ENCODE measurements at places on chromosomes 16 and 17.

- DNase-seq, result no peak
Measured at GRCh38 chr16:86739178-86739577, 160.8 kb downstream of the FOXL1 start.

DNA sequence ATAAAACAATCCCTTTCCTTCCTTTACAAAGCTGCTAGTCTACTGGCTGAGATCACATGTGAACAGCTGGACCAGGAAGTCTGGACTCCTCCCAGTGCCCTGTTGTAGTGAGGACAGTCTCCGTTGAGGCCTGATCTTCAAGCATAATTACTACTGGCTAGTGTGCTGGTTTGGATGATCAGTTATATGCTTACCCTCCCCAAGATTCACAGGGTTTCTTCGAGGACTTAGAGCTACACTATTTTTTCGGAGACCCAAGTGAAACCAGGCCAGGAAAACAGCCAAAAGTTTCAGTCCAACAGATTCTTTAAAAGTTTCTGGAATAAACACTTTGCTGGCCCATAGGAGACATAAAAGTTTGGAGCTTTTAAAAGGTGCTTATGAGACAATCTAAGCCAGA lies 194.9 kb upstream of the CDH11 start:
- DNase-seq, result no peak

GRCh38 chr16:85422632-85423550 lies 190.2 kb upstream of the GSE1 start:
- no peak for DNase-seq

GRCh38 chr16:81748476-81749198 lies 30.5 kb upstream of the PLCG2 start:
- peak; percentile 36 for DNase-seq

GRCh38 chr17:7428557-7428956 lies at the start of gene SPEM3:
SPEM3 (plus strand) TSS chr17:7428857; CDS start chr17:7428903, 46 bp downstream.
- DNase-seq, result no peak

GRCh38 chr17:59634632-59635541 lies 15.2 kb downstream of the CLTC start:
- DNase-seq, result no peak

DNA sequence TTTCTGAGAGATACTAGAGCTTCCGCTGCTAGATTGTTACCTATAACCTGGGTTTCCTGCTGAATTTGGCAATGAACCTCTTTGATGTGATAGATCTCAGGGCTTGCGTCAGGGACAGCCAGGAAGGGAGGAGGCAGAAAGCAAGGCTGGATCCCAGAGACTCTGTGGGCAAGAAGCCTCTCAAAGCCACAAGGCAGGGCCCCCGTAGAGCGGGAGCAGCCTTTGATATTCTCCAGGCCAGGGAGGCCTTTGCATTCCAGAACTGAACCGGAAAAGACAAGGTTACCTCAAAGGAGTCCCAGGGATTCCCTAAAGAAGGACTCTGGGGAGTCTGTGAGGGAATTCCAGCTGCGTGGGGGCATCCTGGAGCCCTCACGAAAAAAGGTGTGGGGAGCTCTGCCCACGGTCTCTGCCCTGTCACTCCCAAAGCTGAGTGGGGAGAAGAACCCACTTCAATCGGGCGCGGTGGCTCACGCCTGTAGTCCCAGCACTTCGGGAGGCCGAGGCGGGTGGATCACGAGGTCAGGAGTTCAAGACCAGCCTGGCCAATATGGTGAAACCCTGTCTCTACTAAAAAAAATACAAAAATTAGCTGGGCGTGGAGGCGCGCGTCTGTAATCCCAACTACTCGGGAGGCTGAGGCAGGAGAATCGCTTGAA lies 14.3 kb upstream of the SCIMP start:
- no peak for DNase-seq

- no peak for DNase-seq
Measured at GRCh38 chr17:1568950-1569810, 6.6 kb upstream of the PITPNA start.

GRCh38 chr17:33234930-33235685 lies 58.0 kb downstream of the ASIC2 start:
- no peak for DNase-seq

DNA sequence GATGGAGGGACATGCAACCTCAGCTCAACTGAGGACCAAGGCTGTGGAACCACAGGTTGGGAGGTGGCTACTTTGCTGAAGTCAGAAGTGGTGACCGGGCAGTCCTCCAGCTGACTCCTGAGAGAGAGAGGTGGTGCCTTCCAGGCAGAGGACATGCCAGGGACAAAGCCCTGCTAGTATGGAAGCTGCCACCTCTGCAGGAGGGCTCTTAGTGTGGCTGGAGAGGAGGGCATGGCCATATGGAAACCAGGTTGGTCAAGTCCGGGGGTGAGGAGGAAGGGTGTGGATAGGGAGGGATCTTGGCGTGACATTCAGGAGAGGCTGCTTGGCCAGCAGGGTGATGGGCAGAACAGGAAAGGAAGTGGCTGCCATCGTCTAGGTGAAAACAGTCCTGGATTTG lies 5.7 kb downstream of the C16orf86 start:
- no peak for DNase-seq

- DNase-seq, result no peak
Measured at GRCh38 chr17:18280766-18281371, 20.4 kb downstream of the MIEF2 start.

- no peak for DNase-seq
Measured at GRCh38 chr17:79939755-79940458, 95.8 kb downstream of the TBC1D16 start.

DNA sequence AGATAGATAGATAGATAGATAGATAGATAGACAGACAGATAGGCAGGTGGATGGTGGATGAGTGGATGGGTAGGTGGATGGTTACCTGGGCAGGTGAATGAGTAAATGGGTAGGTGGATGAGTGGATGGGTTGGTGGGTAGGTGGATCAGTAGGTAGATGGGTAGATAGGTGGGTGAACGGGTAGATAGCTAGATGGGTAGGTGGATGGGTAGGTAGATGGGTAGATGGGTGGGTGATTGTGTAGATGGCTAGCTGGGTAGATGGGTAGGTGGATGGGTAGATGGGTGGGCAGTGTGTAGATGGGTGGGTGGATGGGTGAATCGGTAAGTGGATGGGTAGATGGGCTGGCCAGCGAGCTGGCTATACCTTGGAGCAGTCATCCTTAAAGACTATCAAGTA lies 21.8 kb upstream of the LRRC37A3 start:
- no peak for DNase-seq

GRCh38 chr16:49857423-49858181 lies 1.7 kb upstream of the ZNF423 start:
- peak; percentile 52 for DNase-seq

DNA sequence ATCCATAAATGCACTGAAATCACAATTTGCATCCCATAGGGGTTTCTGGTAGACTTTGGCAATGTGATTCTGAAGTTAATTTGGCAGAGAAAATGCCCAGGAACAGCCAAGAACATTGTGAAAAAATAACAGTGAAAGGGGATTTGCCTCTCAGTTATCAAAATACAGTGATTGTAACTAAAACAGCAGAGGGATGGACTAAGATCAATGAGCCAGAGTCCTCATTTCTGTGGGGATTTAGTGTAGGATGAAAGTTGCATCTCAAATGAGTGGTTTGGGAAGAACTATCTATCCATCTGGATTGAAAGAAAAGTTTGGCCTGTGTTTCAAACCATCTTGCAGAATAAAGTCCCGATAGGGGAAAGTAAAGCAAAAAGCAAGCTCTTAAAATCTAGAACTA lies 28.1 kb downstream of the MYBBP1A start:
- DNase-seq, result no peak

DNA sequence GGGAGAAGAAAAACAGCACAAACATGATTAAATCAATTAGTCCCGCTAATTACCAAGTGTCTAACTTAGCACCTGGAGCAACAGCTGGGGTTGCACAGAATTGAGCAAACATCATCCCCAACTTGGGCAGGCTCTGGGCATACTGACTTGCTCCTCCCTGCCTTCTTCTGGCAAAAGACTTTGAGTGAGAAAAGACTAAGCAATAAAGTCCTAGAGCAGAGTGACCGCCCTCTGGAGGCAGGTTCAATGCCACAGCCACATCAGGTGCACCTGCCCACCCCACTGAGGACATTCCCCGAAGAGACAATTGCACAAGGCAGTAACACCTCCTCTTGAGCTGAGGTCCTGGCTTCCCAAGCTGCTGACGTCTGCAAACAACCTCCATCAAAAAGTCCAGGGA lies 358.3 kb downstream of the SOX9 start:
- DNase-seq, result no peak

DNA sequence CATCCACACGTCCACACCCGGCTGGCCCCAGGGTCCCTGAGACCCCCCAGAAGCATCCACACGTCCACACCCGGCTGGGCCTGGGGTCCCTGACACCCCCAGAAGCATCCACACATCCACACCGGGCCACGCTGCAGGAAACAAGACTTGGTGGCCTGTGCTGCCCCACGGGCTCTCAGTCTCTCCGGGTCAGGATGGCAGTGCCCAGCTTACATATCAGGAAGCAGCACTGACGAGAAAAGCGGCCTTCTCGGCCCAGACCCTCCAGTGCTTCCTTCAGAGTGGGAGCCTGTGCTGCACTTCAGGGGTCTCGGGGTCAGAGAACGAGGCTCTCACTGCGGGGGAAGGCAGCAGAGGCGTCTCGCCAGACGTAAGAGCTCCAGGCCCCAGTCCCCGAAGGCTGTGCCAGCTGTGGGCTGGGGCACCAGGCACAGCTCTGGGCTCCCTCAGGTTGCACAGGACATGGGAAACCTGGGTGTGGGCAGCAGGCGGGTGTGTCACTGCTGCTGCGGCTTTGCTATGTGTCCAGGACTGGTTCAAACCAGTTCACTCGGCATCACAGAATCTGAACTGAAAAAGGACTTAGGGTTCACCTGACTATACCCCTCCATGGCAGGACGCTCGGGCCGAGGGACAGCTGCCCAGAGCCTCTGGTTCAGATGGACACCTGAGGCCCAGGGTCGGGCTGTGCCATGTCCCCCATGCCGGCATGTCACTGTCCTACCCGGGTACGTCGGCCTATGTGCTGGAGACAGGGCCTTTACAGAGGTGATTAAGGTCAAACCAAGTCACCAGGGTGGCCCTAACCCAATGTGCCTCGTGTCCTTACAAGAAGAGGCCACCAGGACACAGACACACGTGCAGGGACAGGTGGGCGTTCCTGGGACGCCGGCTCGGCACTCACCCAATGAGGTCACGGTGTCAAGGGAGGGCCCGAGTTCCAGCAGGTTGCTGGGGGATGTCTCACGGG lies 40.2 kb upstream of the CHMP6 start:
- no peak for DNase-seq

DNA sequence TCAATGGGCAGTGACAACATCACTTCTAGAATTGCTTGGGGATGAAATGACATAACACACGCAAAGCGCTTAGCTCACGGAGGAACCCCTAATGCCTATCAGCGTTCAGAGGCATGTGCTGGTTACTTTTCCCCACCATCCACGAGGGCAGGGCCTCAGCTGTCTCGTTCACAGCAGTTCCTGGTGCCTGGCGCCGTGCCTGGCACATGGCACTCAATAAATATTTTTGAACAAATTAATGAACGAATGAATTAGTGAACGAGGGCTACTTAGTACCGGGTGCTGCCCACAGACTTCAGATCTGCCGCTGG lies 14.1 kb upstream of the CIBAR2 start:
- DNase-seq, result no peak

DNA sequence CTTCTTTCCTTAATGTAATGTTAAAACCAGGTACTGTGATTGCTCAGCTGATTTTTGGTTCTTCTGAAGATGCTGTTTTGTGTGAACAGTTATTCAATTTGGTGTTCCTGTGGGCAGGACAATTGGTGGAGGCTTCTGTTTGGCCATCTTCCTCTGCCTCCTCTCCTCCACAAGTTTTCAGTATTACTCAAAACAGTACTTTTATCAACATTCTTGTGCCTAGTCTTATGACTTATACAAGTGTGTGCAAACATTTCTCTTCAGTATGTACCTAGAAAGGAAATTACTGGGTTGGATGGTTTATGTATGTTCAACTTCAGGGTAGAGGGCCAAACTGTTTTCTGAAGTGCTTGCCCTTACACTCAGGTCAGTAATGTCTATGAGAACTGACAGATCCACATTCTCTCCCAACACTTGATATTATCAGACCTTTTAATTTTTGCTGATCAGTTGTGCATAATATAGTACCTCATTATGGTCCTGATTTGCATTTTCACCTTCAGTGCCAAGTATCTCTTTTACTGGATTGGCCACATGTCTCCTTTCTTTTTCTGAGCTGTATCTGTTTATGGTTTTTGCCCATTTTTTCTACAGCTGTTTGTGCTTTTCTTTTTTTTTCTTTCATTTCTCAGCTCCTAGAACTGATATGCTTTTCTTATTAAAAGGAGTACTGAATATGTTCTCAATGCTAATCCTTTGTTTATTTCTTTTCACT lies 50.9 kb downstream of the ERCC4 start:
- DNase-seq, result no peak

GRCh38 chr17:72556944-72557826 lies 436.4 kb downstream of the SOX9 start:
- DNase-seq, result peak; percentile 60

DNA sequence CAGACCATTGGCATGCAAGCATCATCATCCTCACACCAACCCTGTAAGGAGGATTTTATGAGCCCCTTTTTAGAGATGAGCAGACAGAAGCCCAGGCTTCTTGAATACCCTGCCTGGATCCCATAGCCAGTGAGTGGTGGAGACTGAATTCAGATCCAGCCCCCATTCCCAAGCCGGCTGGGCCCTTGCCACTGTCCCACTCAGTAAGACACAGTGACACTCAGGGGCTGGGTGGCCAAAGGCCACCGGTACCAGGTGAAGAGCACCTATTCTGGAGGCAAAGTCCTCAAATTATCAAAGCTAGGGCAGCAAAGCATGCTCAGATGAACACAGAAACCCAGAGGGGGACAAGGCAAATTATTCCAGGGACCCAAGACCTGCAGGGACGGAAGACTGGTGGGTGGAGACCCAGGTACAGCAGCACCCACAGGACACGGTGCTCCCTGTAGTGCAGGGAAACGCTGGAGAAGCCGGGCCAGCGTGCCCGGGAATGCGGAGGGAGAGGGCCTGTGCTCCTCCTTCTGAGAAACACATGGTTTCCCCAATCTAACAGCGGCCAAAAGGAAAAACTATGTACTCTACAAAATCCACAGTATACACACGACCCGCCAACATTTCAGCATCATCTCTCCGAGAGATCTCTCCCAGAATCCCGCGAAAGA lies 33.2 kb upstream of the CRHR1 start:
- DNase-seq, result no peak

GRCh38 chr16:53341792-53342191 lies 92.5 kb upstream of the RBL2 start:
- DNase-seq, result no peak

- no peak for DNase-seq
Measured at GRCh38 chr17:64692187-64692586, 30.1 kb upstream of the SMURF2 start.

GRCh38 chr16:78563905-78564304 lies 464.5 kb downstream of the WWOX start:
- DNase-seq, result no peak

GRCh38 chr17:47676510-47677165 lies 17.3 kb upstream of the TBKBP1 start:
- no peak for DNase-seq

All from hematopoietic multipotent progenitor cell treated with erythropoietin and hydrocortisone succinate and interleukin-3 and kit ligand, for 8 days (in vitro differentiated cells).